Muscle of leg (tissue), 16 donors: ENCODE measurements at places on chromosomes 2 and 18. TPM values are rescaled to one million over a fixed set of nuclear protein-coding genes. Genes with fewer than 3 reads are reported as not detected.

The FHOD3 gene
- total RNA-seq: 27.7 TPM

The CCDC141 gene
- 76.1 TPM for total RNA-seq

The MYL12B gene
- 301 TPM for total RNA-seq

The PROM2 gene
- total RNA-seq: 0.66 TPM

The DSC3 gene
- 0.75 TPM for total RNA-seq

The EDAR gene
- 0.04 TPM for total RNA-seq

The GNAL gene
- total RNA-seq: 1.7 TPM

The GAREM2 gene
- total RNA-seq: 2.5 TPM

The PROC gene
- 0.04 TPM for total RNA-seq

The COL3A1 gene
- total RNA-seq: 7,706 TPM

The ANO7 gene
- total RNA-seq: 0.35 TPM

The ST3GAL5 gene
- total RNA-seq: 37.5 TPM

The CYP27A1 gene
- total RNA-seq: 18.4 TPM

The ABCG5 gene
- total RNA-seq: not detected

The GKN1 gene
- 0.09 TPM for total RNA-seq

The ALPP gene
- 0.09 TPM for total RNA-seq

The MYCN gene
- total RNA-seq: 5.9 TPM

The NRP2 gene
- 19.9 TPM for total RNA-seq

The MYO1B gene
- 94.1 TPM for total RNA-seq

The LYG2 gene
- not detected for total RNA-seq

The HOXD12 gene
- total RNA-seq: not detected

The ATP5F1A gene
- total RNA-seq: 597 TPM

The MYL1 gene
- 10,096 TPM for total RNA-seq

The CYS1 gene
- 11.5 TPM for total RNA-seq

The ANKRD53 gene
- 0.80 TPM for total RNA-seq

The EFHD1 gene
- total RNA-seq: 7.0 TPM

The FNDC4 gene
- 11.0 TPM for total RNA-seq

The METTL8 gene
- 16.7 TPM for total RNA-seq

The APCDD1 gene
- 6.3 TPM for total RNA-seq
